ENCODE measurements at places on chromosomes 2 and 18. TPM values are rescaled to one million over a fixed set of nuclear protein-coding genes. Genes with fewer than 3 reads are reported as not detected.

DNA sequence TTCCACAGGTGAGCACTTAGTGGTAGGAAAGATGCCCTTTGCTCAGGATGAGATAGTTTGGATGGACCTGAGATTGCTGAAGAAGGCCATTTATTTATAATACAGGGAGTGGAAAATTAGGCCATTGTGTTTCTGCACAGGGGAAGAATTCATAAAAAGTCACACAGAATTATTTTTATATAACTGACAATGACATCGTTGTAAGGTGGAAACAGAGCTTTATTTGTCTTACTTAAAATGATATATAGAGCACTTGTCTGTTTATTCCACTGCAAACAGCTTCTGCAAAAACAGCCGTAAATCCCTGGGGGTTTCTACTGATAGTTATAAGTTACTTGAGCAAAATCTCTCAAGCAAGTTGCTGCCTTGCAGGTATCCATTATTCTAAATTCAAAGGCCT, 158.1 kb upstream of the ZNF521 start:
- no peak for DNase-seq

DNA sequence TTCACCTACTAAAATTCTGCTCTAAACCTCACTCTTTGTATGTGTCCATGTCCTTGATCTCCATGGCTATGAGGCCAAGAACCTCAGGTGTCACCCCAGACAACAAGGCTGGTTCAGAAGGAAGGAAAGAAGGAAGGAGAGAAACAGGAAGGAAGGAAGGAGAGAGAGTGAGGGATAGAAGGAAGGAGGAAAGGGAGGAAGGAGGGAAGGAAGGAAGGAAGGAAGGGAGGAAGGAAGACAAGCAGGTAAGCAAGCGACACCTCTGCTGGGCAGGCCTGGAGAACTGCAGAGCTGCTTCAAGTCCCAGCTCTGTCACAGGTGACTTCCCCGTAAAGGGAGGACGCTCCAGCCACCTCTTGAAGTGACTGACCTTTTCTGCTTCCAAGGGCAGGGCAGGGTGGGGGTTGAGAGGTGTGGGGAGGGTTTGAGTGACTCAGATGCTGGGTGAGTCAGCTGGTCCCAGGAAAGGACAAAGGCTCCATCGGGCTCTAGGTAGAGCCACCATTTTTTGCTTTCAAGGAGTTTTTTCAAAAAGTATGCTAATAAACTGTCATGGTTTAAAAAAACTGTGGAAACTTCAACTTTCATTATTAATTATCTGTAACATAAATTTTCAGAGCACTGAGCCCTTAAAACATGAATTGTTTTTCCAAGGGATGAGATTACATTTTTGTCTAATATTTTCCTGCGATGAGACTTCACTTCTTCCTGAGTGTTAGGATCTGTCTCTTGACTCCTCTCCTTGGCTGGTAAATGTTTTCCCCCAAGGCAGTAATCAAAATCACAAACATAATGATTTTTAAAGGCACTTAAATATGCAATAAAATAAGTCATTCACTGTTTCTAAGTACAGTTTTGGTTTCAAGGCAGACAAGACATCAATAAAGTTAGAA, 90.1 kb upstream of the L3MBTL4 start:
- no peak for DNase-seq

Gene NPAS2
- total RNA-seq, result 10.7 TPM

Gene KCMF1
- 62.2 TPM for total RNA-seq

Gene TUBB6
- 56.5 TPM for total RNA-seq

Gene RAB6C
- 0.50 TPM for total RNA-seq

All from type B pancreatic cell (in vitro differentiated cells).